ENCODE measurements at places on chromosomes 11 and 22.

DNA sequence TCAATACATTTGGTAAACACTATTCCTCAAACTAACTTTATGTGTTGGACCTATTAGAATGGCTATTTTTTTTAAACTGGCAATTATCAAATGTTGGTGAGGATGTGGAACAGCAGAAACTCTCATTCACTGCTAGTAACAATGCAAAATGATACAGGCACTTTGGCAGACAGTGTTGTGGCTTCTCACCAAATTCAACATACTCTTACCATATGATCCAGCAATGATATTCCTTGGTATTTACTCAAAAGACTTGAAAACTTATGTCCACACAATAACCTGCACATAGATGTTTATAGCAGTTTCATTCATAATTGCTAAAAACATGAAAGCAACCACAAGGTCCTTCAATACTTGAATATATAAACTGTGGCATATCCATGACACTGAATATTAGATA, 112.5 kb upstream of the TP53AIP1 start:
- DNase-seq, result no peak

- DNase-seq, result no peak
These were observed 72.1 kb downstream of the PTPRJ start for GRCh38 chr11:48052183-48053044.

GRCh38 chr22:46774980-46775849, 12.8 kb downstream of the TBC1D22A start:
- no peak for DNase-seq

- DNase-seq, result no peak
These were observed 40.4 kb downstream of the BCR start for GRCh38 chr22:23220485-23221350.

DNA sequence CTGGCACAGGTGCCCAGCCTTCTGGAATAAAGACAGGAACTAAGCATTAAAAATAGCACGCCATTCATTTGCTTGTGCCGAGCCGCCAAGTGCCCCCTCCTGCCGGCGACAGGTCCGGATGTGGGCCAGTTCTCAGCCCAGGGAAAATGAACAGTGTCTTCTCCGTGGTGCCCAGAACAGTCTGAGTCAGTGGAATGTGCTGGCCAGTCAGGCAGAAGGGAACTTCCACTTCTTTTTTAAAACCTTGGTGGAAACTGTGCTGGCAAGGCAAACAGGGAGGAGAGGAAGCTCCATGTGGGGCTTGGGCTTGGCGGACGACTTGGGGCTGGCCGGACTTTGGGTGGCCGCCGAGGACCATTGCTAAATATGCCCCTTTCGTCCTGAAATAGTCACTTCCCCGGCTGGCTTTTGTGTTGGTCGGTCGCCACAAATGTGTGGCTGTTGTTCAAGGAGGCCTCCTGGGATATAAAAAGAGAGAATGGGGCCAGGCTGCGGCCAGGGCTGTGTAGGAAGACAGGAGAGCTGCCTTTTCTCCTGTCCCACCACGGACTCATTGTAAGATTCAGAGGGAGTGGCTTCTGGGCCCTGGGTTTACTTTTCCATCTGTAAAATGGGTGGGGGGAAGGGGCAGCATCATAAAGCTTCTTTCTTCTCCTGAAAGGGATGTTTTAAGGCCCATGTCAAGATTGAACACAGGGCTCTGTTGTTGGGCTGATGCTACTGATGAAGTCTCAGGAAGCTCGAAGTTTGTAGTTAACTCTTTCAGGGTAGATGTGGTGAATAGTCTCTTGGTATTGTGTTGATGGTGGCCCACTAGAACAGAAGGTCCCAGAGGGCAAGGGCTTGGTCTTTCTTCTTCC, 101.0 kb downstream of the PTPRJ start:
- DNase-seq, result no peak

- DNase-seq, result no peak
These were observed 7.4 kb downstream of the AIFM3 start for GRCh38 chr22:20974336-20974955.

GRCh38 chr11:129998905-129999304, 3.7 kb downstream of the PRDM10 start:
- no peak for DNase-seq

DNA sequence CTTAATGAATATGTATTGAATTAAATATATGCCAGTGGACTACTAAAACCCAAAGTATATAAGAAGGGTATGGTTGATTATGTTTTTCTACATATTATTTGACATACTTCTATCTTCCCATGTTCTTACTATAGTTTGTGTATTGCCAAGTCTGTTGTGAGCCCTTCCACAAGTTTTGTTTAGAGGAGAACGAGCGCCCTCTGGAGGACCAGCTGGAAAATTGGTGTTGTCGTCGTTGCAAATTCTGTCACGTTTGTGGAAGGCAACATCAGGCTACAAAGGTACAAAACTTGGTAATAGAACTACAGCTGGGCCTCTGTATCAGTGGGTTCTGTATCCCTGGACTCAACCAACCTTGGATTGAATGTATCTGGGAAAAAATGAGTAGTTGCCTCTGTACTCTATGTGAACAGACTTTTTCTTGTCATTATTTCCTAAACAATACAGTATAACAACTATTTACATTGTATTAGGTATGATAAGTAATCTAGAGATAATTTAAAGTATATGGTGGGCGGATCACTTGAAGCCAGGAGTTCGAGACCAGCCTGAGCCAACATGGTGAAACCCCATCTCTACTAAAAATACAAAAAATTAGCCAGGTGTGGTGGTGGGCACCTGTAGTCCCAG, 38.7 kb upstream of the TTC36 start:
- DNase-seq, result no peak

- no peak for DNase-seq
These were observed 35.3 kb upstream of the FCHSD2 start for GRCh38 chr11:73177380-73177777.

- DNase-seq, result no peak
These were observed 25.7 kb upstream of the HMGXB4 start for GRCh38 chr22:35231585-35232084.

DNA sequence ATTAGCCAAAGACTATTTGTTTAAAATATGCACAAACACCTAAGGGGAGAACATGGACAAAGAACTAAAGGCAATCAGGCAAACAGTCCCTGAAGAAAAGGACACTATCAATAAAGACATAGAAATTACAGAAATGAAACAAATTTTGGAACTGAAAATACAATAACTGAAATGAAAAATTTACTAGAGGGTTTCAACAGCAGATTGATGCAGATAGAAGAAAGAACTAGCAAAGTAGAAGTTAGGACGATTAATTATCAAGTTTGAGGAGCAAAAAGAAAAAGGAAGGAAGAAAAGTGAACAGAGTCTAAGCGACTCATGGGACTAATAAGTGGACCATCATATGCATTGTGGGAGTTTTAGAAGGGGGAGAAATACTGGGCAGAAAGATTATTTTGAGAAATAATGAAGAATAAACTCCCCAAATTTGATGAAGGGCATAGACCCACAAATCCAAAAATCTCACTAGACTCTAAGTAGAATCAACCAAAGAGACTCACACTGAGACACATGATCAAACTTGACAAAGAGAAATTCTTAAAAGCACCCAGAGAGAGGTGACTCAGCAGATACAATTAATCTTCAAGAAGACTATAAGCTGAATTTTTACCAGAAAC, 62.9 kb downstream of the JAM3 start:
- no peak for DNase-seq

- no peak for DNase-seq
These were observed 19.9 kb downstream of the CARS1 start for GRCh38 chr11:3037040-3037944.

DNA sequence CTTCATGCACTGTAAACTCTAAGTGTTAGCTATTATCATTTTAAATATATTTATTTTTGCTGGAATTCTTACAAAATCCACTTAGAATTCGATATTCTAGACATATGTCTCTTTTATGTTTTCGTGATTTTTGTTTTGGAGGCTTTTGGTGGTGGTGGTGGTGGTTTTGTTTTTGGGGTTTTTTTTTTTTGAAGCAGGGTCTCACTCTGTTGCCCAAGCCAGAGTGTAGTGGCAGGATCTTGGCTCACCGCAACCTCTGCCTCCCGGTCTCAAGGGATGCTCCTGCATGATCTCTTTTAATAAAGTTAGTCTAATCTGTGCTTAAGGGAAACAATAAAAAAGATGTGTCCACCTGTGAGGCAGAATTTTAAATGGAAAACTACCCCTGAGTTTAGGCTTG, 117.7 kb downstream of the MRTFA start:
- DNase-seq, result no peak

DNA sequence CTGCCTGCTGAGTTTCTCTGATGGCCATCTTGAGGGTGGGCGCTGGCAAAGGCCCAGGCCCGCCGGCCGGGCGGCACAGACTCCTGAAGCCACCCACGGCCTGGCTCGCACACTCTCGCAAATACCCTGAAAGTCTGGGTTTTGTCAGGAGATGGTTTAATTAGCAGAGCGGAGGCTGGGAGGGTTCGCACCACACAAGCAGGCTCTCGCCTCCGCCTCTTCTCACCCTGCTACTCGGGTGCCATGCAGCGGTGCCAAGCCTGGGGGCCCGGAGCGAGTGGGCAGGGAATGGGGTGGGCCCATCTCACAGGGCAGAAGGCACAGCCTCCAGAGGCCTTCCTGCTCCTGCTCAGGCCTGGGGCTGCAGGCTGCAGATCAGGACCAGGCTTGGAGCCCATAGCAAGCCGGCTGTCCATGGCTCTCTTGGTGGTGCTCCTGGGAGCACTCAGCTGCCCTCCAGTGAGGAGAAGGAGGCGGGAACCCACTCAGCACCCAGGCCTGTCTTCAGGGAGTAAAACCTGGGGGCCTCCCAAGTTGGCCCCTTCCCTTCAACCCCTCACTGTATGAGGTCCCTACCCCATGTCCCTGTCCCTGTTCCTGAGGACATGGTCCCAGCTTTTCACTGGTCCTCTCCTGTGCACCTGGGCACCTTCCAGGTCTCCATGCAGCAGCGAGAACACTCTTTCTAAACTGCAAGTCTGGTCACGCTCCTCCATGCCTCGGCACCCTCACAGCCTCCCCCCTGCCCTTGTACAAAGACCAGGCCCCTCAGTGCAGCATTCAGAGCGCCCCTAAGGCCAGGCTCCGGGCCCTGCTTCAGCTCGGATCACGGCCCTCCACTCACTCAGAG, 62.0 kb downstream of the FLRT1 start:
- DNase-seq, result no peak

- no peak for DNase-seq
These were observed 789 bp upstream of the POLA2 start for GRCh38 chr11:65260756-65261590.

DNA sequence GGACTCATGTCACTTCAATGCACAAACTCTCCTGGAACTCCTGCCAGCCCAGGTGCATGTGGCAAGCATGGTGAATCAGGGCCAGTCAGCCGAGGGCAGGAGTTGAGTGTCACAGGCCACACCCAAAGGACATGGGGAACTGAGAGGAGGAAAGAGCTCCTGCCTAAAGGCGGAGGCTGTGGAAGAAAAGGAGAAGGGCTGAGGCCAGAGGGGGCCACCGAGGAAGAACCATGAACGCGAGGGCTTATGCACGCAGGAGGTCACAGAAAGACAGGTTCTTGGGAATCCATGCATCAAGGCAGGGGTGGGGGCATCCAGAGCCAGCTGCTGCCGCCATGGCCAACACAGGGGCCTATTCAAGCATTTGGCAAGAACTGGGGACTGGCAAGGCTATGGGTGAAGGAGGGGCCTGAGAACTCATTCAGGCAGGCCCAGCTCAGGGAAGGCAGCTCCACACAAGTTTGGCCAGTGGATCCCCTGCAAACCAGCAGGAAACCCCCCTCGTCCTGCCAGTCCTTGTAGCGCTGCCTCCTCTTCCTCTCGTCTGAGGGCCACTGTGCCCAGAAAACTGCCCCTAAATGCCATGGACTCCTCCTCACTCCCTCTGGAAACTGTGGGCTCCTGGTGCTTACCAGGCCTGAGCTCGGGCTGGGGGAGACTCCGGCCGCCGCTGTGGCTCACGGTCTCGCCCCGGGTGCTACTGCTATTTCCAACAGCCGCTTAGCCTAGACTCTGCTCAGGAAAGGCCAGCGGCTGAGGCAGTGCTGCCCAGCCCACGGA, 15.4 kb downstream of the PPM1F start:
- no peak for DNase-seq

DNA sequence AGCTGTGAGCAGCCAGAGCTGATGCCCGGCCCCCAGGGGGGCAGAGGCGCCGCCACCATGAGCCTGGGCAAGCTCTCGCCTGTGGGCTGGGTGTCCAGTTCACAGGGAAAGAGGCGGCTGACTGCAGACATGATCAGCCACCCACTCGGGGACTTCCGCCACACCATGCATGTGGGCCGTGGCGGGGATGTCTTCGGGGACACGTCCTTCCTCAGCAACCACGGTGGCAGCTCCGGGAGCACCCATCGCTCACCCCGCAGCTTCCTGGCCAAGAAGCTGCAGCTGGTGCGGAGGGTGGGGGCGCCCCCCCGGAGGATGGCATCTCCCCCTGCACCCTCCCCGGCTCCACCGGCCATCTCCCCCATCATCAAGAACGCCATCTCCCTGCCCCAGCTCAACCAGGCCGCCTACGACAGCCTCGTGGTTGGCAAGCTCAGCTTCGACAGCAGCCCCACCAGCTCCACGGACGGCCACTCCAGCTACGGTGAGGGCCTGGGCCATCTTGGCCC, 6.1 kb downstream of the CDC42EP1 start:
- no peak for DNase-seq

DNA sequence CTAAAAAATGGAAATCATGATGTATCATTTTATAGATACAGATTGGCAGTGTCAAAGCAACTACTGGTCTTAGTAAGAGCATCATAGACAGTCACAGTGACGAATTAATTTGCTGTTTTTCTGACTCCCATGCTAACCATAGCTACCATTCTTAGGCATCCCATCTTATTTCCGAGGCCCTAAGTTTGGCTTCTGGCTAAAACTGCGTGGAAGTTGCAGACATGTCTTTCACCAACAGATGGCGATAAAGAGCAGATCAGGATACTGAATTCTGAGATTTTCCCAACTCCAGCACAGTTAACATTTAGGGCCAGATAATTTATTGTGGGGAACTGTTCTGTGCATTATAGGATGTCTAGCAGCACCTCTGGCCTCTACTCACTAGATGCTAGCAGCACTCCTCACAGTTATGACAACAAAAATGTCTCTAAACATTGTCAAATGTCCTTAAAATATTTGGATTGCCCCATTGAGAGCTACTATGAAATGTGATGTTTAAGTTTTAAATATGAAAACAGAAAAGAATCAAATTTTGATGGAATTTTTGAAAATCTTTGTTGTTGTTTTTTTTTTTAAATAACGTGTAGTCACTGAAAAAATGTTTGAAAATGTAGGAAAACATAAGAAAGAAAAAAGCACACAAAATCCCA, 16.3 kb downstream of the OR2AG2 start:
- no peak for DNase-seq

- no peak for DNase-seq
These were observed 19.2 kb upstream of the VSIG10L2 start for GRCh38 chr11:125926682-125927081.

GRCh38 chr22:44676441-44677352, 25.3 kb upstream of the PRR5 start:
- DNase-seq, result no peak

All from cortex of kidney (tissue), 1 donor.